ENCODE measurements at places on chromosomes 4 and X.

- DNase-seq: peak; percentile 31
These were observed 101.8 kb downstream of the HMX1 start for GRCh38 chr4:8769645-8770517.

- no peak for DNase-seq
These were observed 77.5 kb downstream of the PHOX2B start for GRCh38 chr4:41670982-41671381.

GRCh38 chr4:573122-573892 is 2.8 kb downstream of the TMEM271 start:
- DNase-seq: no peak

DNA sequence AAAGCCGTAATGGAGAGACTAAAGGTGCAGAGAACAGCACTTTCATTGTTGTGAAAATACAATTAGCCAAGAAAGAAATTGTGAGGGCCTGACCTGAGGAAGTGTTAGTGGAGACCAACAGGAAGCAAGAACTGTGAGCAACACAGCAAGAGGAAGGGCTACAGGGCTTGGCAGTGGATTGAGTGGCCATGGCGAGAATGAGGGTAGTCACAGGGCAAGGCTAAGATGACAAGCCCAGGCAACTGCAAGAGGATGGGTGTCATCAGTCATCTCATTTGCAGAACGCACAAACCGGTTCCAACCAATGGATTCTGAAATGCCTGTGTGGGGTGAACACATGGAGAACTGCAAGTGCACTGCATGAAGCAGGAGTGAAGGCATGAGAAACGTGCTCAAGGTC is 3.6 kb downstream of the SLC10A6 start:
- no peak for DNase-seq

GRCh38 chr4:55399581-55399980 is 3.8 kb downstream of the TMEM165 start:
- no peak for DNase-seq

- DNase-seq: no peak
These were observed 23.7 kb downstream of the RTL5 start for GRCh38 chrX:72107841-72108595.

DNA sequence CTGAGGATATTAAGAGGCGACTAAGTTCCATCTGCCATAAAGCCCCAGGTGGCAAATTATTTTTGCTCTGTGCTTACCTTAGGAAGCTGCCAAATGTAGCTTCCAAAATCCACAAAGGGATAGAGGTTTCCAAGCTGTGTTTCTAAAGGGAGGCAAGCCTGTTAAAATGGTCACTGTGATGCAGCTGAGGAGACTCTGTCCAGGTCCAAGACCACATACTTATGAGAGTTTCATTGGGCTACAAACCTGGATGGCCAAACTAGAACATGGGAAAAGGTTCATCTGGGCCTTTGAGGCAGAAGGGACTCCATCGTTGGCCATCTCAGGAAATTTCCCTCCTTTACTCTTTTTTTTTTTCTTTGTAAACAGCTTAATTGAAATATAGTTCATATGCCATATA is 306.9 kb upstream of the FGF13 start:
- no peak for DNase-seq

DNA sequence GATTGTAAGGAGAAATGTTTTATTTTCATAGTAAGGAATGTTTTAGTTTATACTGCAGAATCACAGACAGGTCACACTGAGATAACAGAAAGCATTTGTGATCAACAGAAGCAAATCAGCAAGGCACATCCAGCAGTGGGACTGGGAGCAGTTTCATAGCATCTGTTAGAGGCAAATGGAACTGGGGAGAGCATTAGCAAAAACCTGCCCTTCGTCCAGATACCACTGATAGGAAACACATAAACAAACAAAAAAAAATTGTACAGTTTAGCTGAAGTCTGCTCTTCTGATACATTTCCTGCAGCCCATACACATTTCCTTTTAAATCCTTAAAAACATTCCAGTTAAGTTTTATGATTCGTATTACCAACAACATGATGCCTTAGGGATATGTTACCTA is 374.3 kb downstream of the PCDH7 start:
- DNase-seq: no peak

- no peak for DNase-seq
These were observed 308.6 kb downstream of the PTTG2 start for GRCh38 chr4:38268837-38269236.

GRCh38 chr4:121788896-121789295 is 12.2 kb upstream of the EXOSC9 start:
- no peak for DNase-seq

DNA sequence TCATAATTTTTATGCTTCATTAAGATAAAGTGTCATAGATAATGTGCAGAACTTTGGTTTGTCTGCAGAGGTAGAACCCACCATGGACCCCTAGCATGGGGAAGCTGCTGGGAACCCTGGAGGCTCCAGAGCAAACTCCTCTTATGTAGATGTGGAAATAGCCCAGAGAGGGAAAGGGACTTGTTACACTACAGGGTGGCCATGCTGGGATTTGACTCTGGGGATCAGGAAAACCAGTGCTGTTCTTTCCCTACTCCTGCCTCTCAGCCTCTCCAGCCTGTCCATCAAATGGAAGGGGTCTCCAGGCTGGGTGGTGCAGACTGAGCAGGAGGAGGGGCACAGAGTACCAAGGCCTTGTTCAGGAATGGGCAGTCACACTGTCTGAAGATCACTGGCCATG is 54.2 kb downstream of the MSX1 start:
- no peak for DNase-seq

- DNase-seq: peak; percentile 25
These were observed 20.8 kb downstream of the GAK start for GRCh38 chr4:911221-911751.

DNA sequence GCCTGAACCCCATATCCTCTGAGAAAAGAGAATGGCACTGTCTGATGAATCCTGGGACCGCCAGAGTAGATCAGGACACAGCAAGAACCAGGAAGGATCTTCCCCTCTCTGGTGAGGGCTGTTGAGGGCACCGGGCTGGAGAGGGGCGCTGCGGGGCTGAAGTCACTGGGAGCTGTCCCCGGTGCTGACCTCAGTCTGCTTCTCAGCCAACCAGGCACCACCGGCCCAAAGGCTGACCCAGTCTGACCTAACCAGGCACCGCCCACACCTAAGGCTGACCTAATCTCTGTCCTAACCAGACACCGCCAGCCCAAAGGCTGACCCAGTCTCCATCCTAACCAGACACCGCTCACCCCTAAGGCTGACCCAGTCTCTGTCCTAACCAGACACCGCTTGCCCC is 82.8 kb downstream of the CPZ start:
- no peak for DNase-seq

GRCh38 chr4:173524218-173525117 is 5.6 kb downstream of the HAND2 start:
- DNase-seq: no peak

DNA sequence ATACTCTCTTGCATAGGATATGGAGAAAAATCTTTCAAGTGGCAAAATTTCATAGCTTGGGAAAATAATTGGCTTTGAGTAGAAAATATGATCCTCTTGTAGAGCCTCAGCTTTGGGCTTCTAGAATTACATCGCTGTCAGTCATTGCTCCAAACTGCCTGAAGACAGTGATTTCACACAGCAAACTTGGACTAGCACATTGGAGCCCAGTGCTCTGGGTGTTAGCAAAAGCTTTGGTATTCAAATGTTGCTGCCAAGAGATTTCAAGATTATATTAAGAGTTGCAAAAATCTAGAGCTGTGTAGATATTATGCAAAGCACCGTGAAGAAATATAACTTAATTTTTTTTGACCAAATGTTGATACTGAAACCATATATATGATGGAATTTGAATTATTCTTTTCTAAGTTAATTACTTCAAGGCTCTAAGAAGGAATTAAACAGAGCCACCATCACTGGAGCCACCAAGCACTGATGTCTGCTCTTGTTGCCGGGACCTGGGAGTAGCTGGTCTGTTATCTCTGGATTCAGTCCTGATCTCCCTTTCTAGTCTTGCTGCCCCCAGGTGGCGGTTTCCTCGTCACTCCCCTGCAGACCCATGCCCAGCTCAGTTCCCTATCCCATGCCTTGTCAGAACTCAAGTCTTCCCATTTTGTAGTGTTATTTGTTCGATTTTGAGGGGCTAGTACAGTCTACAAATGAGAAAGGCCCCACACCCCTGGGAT is 260.7 kb upstream of the SFRP2 start:
- DNase-seq: no peak

DNA sequence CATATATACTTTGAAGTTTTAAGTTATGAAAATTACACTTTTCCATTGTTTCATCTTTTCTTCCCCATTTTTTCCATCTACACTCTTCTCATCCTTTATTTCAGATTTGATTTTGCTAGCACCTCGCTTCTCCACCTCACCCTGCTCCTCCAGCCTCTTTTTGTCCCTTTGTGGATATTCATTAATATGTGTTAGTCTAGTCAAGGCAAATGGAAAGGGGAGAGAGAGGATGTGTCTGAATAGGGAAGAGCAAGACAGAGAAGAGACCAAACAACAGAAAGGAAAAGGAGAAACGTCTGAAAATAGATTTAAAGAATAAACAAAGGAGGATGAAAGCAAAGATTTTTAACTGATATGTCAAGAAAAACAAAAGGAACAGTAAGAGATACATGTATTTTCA is 24.1 kb downstream of the GPM6A start:
- DNase-seq: no peak

All from right cardiac atrium (tissue), 5 donors.